ENCODE measurements at places on chromosomes 4 and X.

DNA sequence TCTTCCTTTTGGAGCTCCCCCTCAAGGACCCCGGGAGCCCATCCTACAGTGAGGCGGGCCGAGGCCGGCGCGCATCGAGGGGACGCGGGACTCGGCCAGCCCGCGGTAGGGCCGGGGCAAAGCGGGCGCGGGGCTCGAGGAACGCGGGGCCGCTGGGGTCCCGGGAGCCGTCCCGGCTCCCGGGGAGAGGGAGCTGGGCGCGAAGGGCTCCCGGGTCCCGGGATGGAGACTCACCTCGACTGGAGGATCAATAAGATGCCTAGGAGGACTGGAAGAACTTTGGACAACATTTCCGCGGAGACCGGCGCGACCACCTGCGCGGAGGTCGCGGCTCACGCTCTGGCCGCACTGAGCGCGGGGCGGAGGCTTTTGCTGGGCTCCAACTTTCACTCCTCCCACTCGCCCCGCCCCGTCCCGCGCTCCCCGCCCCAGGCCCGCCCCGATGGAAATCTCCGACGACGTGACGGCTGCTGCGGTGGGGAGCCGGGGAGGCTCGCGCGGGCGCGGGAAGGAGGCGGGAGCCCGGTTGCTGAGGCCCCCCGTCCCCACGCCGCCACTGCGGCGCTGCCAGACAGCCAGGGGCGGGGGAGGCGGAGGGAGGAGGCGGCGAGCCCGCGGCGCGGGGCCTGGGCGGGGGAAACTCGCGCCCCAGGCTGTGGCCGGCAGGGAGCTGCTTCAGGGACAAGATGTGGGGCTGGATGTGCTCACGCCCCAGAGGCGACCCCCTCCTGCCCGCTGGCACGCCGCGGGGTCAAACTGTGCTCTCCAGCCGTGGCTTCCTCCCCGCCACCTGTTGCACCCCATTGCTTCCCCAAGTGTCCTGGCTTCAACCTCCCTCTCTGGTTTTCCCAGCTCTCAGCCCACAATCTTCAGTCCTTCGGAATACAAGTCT, at the start of gene GABRE:
Gene GABRE (minus strand): TSS at position 341 of the 892 bp plus-strand sequence. CDS start 51 bp downstream, at position 290.
- peak; percentile 0 for DNase-seq

GRCh38 chr4:1033840-1034551, 22.6 kb downstream of the FGFRL1 start:
- no peak for DNase-seq

DNA sequence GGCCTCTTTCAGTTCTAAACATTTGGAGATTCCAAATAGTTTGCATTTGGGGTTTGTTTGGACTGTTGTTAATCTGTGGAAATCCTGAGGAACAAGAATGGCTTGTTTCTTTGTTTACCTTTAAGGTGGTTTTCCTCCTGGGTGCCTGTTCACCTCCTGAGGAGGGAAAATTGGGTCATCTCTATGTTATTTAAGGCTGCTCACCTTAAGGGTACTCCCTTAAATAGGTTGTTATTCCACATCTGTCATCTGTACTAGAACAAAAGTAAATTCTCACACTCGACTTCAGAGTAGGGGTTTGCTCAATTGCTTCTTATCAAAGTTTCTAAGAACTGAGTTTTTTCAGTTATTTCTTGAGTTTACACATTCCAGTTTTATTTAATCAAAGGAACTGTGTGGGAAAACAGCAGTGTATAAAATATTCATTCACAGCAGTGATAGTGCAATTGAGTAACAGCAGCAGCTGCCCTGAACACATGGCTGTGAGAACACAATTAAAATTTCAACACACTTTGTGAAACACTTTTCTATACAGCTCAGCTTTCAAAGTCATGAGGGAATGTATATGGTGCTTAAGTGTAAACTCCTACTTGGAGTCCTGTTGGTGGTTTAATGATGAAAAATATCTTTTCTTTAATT, 238.5 kb upstream of the PGRMC2 start:
- DNase-seq = no peak

- no peak for DNase-seq
Observed at GRCh38 chrX:145832796-145833195, 15.2 kb downstream of the SLITRK2 start.

DNA sequence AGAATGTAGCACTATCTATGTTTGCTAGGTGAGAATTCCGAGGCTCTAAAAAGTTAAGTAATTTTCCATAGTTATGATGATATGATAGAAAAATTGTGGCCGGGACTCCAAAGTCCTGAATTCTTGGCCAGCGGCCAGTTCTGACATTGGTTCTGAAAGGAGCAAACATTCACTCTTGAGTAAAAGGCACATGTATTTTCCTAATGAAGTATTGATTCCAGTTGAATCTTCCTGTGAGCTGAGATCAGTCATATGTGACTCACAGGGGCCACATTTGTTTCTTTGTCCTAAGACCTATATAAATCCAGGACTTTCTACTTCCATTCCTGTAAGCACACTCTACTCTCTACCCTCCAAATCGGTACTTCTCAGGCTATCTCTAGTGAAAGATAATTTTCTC, 349.9 kb downstream of the BMPR1B start:
- no peak for DNase-seq

- no peak for DNase-seq
Observed at GRCh38 chr4:98293104-98293887, 32.1 kb downstream of the RAP1GDS1 start.

DNA sequence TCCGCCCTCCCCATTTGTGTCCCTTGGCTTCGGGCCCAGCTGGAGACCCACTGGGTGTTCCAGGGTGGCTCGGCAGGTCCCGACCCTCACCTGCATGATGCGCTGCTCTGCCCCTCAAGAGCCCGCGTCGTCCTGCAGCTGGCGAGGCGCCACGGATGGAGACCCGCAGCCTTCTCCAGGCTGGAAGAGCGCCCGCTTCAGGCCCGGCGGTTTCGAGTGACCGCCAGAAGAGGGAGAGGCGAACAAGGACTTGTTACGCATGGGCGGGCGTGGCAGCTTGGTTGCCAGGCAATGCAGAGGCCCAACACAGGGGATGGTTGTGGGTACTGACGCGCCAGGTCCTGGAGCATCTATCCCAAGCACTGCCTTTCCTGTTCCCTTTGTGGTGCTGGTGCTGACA, at the start of gene PDCL2:
Gene PDCL2 (minus strand): TSS at position 232 of the 400 bp plus-strand sequence. CDS start 136 bp downstream, at position 96.
- DNase-seq = no peak

DNA sequence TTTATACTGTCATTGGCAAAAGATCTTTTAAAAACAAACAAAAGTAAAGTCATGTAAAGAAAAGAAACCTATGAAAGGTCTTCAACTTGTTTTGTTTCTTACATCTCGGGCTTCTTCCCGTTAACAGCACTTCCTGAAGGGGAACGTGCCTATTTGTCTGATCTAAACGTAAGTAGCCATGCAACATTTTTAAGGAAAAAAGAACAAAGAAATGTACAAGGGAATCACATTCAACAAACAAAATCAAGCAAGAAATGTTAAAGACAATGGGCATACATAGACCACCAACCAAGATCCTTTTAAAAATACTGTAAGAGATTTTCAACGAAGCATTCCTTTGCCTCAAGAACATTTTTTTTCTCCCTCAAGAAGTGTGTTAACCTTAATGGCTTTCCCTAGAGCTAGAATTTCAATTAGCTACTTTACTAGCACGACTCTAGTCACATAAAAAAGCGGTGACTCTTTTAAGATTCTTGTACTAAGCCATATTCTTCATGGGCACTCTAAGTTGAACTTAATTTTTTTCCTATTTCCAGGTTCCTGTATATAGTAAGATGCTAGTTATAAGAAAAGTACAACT, 112.0 kb upstream of the TTC29 start:
- DNase-seq = no peak

GRCh38 chr4:8289151-8289750, 19.7 kb downstream of the HTRA3 start:
- no peak for DNase-seq

DNA sequence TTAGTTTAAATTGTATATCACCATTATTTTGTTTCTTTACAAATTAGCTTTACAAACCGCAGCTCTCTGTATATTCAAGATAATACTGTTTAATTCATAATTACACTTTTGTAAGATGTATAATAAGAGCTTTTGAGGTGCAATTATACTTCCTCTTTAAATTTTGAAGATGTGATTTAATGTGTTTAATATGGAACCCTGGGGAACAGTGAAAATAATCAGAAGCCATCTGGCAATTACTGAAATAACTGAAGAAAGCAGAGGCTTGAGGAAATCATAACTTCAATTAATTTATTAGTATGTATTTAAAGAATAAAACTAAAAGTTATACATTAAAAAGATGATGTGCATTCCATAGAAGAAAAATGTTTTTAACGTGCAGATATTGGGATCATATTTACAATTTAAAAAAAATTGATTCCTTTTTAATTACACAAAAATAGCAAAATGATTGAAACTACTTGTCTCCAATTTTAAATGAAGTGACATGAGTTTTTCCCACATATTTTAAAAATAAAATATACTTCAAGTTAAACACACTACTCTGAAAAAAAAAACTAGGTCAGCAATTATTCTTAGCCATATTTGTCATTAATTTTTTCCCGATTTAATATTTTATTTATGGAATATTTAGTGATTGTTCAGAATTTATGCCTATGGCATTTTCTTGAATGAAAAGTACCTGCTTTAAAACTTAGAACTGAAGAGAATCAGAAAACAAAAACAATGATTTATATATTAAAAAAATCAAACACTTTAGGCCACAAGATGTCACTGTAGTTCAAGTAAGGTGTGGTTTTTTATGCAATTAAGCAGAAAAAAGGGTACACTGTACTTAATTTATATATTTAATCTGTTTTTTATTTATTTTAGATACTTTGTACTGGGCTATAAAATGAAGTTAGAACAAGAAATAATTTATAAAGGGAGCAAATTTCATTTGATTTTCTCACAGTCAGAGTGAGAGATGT, 942.7 kb upstream of the NDST4 start:
- DNase-seq = no peak

DNA sequence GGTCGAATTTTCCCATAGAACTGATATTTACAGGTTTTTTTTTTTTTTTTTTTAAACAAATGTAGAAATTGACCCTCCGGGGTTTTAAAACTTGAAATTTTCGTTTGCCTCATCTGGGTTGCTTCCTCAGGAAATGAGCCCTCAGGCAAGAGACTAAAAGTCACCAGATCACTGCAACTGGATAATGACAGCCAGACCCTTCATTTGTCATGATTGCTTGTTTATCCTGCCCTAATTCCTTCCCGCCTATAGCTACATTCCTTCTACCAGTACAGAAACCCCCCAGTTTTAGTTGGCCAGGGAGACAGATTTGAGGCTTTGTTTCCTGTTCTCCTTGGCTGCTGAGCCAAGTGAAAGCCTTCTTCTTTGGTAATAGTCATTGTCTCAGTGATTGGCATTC, 44.0 kb upstream of the IGFBP7 start:
- DNase-seq = no peak

- DNase-seq = no peak
Observed at GRCh38 chrX:49792376-49792775, 36.7 kb upstream of the PAGE4 start.

DNA sequence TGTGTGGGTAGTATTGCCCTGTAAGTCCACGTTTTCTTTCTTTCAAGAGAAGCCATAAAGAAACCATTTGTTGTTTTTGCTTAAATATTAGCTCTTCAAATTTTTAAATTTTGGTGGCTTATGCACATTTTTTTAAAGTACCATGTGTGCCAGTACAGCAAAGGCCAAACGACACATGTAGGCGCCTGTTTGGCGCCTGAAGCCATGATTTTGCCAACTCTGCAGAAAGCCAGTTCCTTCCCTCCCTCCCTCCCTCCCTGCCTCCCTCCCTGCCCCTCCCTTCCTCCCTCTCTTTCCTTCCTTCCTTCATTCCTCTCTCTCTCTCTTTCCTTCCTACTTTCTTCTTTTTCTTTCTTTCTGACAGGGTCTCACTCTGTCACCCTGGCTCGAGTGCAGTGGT, 65.9 kb upstream of the LIMCH1 start:
- DNase-seq = no peak

- DNase-seq = no peak
Observed at GRCh38 chrX:154490021-154490413, 412 bp downstream of the SLC10A3 start.

DNA sequence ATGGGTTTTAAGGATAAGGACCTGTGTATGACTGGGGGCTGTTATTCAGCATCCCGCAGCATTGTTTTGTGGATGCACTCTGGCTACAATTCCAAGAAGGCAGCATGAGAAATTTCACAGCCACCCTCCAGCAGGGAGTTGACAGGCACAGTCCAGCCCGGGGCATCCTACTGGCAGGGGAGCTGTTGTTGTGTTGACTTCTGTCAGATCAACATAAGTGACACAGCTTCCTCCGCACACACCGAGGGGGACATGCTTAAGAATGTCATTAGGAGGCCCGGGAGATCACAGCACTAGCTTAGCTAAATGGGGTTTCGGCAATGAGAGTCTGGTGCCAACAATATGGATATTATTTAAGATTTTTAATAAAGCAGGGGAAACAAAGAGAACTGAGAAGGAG, 326.5 kb downstream of the ASMT start:
- no peak for DNase-seq

DNA sequence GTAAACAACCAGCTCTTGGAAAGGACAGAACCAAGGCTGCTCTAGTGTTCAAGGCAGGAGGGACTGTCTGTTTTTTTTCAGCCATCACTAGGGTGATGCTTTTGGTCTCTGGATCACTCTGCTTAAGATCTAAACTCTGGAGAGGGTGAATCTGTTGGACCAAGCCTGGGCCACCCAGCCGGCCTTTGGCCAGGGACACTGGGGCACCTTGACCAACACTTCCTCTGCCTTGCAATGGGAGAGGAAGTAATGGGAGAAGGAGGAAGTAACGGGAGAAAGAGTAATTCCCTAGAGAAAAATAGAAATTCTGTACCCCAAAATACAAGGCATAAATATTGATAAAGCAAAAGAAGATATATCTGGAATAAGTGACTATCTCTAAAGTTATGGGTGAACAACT, 12.9 kb downstream of the CHRNA9 start:
- no peak for DNase-seq

- DNase-seq = no peak
Observed at GRCh38 chrX:1151378-1152077, 60.9 kb downstream of the CRLF2 start.

DNA sequence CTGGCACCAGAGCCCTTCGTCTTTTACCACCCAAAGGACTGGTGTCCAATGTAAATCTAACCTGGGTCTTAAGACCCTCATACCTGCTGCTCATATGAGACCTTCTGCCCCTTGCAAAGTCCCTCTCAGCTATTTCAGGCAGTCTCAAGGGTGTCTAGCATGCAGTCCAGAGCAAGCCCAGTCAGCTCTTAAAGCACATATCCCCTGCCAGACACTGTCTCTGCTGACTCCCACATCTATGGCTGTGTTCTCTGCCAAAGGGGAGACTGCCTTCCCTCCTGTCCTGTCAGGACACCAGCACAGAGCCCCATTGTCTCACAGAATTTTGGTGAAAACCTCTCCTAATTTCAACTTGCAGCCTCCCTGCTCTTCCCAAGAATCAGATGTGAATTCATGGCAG, 118.5 kb downstream of the PARM1 start:
- DNase-seq = no peak
